ENCODE measurements at places on chromosomes 6 and 20.

DNA sequence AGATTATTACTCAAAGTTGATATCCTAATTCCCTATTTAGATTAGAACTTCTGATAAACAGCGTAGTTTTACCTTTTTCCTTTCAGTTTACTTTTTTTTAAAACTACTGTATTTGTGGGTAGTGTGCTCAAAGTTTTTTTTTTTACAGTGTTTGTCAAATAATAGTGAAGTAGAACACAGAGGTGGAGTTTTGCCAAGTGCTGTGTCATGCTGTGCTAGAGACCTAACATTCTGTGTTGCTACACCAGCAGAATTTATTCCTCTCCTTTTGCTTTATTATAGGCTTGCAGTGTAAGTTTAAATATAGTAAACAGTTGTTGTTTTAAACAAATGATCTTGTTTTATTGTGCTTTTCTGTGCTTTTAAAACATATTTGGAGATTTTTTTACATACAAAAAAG lies 125.4 kb downstream of the HIVEP1 start:
- no peak for DNase-seq

DNA sequence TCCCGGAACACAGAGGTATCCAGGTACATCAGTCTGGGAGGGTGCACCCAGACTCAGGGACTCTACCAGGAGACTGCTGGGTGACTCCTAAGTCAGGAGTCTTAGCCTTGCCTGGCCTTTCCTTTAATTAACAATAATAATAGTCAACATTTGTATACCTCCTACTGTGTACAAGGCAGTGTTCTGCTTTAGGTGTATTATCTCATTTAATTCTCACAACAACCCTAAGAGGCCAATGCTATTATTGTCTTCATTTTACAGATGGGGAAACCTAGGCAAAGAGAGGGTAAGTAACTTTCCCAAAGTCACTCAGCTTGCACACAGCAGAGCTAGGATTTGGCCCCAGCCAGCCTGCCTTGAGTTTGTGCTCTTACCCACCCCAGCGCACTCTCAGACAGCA lies 39.6 kb downstream of the MRPL14 start:
- DNase-seq: no peak

GRCh38 chr6:24910331-24910960 lies 25.3 kb downstream of the RIPOR2 start:
- DNase-seq: no peak

- DNase-seq: no peak
Observed at GRCh38 chr6:112695001-112695400, 347.9 kb downstream of the RFPL4B start.

DNA sequence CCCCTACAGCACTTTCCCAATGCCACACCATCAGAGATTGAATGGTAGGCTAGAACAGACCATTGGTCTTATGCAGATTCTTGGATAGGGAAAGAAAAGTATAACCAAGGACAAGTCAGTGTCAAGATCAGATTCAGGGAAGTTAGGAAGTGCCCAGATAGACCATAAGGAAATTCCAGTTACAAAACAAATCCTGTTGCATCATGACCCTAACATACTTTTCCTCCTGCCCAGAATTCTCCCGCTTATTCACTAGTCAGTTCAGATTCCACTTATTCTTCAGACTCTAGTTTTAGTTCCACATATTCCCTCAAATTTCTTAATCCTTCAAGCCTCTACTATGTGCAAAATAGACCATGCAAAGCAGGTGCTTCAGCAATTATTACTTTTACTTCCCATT lies 20.7 kb downstream of the METTL24 start:
- DNase-seq: no peak

- DNase-seq: no peak
Observed at GRCh38 chr6:125471667-125472066, 169.9 kb upstream of the HDDC2 start.

All from stimulated activated CD8-positive, alpha-beta memory T cell treated with anti-CD3 and anti-CD28 coated beads, Interleukin-15, amount 100 ng/mL, for 24 hours (primary cell).